ENCODE measurements at places on chromosomes 1 and 21.
A peak's percentile ranks its signal among the peaks of the same experiment; 100 is the strongest.

DNA sequence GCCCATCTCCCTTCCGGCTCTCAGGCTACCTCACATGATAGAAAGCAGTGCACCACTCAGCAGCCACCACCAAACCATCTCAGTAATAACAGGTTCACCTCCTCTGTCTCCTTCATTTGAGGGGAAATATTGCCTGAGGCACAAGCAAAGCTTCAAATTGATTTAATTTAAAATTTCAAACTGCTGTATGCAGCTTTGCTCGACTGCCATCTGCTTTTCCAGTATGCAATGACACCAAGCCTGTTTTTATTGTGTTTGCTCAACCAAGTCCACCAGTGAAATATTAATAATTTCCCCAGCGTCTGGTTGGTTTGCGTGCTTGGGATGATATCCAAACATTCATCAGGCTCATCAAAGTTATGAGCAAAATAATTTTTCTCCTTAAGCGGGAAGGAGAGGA is 552.4 kb upstream of the DAB1 start:
- no peak for DNase-seq

- no peak for DNase-seq
These were observed 30.9 kb upstream of the FCRL4 start for GRCh38 chr1:157628773-157629172.

GRCh38 chr1:175192630-175193526 is at the start of gene KIAA0040:
Gene KIAA0040 (minus strand): TSS chr1:175192776. CDS start chr1:175161013, 31,763 bp downstream.
- DNase-seq = peak; percentile 49

- no peak for DNase-seq
These were observed 98.1 kb downstream of the TGFB2 start for GRCh38 chr1:218443255-218443654.

- no peak for DNase-seq
These were observed 79.5 kb downstream of the NR5A2 start for GRCh38 chr1:200107004-200107470.

- DNase-seq = peak; percentile 24
These were observed 38.1 kb downstream of the TRIM62 start for GRCh38 chr1:33143698-33144097.

DNA sequence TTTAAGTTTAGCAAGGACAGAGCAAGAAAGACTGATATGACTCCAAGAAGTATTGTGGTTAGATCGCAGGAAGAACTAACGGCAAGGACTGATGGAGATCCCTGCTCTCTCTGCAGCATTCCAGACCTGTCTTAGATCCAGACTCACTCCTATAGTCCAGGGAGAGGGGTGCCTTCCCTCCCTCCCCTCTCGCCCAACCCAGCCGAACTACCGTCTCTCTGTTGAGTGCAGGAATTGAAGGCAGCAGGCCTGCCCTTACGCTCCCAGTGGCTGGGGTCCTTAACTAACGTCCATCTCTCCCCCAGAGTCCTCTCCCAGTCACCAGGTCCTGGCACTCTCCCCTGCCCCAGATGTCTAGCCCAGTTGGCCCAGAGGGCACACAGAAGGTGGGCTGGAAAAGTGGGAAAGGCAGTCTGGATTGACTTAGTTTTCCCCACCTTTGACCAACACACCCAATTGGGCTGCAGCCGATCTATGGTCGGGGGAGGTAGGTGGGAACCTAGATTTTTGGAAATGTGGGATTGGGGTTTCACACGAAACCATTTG is 1.1 kb downstream of the CRABP2 start:
- DNase-seq = no peak

DNA sequence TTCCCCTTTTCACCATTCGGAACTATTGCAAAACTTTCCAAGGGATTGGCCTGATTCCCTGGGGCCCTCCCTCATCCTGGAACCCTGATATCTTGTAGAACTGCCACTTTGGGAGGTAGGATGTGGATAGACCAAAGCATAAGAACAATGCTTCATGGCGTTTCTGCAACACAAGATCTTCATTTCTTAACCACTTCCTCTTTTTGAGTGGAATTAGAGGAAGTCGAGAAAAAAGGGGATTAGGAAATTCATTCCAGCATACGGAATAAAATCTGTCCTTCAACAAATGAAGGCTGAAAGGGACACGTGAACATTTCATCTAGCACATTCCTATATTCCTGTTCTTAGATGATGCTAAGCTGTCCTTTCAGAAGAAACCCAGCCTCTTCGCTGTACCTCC is 149.3 kb downstream of the HUNK start:
- no peak for DNase-seq

DNA sequence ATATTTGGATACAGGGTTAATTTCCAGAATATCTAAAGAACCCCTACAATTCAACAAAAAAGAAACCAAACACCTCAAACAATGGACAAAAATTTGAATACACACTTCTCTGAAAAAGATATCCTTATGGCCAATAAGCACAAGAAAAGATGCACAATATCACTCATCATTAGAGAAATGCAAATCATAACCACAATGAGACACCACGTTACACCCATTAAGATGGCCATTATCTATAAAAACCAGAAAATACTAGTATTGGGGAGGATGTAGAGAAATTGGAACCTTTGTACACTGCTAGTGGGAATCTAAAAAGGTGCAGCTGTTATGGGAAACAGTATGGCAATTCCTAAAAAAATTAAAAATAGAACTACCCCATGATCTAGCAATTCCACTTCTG is 4.9 kb downstream of the ADAM30 start:
- no peak for DNase-seq

GRCh38 chr1:76351655-76352054 is 277.1 kb downstream of the ST6GALNAC3 start:
- DNase-seq = no peak

- no peak for DNase-seq
These were observed 108.1 kb downstream of the C1orf21 start for GRCh38 chr1:184494929-184495328.

DNA sequence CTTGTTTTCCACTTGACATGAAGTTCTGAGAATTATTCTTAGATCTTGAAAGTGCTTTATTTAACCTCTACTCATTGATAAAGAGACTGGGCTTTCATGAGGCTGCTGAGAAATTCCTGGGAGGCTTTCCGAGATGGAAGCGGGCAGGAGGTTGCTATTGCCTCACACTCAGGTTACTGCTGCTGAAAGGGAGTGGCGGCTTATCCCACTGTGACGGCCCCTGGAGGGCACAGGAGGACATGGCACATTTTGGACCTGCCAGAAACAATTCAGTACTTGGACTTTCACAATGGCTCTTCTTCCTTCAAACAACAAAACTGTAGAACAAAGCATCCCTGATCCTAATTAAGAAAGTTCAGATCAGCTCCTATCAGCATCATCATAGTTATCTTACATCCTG is 16.2 kb upstream of the MARK1 start:
- no peak for DNase-seq

DNA sequence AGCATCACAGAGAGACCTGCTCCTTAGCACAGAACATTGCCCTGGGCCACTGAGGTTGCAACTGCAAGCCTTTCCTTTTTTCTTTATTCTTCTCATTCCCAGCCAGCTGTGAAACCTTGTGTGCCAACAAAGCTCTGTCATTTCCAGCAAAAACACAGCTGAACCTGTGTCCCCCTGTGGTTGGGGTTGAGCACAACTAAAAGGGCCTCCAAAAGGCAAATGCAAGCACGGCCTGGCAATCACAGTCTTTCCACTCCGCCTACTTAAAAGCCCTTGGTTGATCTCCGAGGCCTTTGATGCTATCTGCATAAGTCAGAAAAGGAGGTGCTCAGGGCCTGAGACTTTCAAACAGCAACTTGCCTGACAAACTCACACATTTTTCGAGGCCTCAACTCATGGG is 32.7 kb downstream of the SUSD4 start:
- no peak for DNase-seq

DNA sequence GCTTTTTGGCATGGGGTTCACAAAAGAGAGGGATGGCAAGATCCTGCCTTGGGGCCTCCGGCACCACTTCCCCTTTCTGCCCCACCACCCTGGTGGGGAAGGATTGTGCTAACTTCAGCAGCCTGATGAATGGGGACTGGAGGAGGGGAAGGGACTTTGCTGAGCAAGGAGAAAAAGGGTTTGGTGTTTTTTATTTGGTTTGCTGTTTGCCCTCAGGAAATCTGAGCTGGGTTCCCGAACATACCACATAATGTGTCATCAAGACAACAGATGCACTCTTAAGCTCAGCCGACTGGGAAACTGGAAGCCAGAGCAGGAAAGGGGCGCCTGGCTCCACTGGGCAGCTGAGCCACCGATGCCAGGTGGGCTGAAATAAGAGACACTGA is 19.8 kb downstream of the OLFML2B start:
- peak; percentile 80 for DNase-seq

DNA sequence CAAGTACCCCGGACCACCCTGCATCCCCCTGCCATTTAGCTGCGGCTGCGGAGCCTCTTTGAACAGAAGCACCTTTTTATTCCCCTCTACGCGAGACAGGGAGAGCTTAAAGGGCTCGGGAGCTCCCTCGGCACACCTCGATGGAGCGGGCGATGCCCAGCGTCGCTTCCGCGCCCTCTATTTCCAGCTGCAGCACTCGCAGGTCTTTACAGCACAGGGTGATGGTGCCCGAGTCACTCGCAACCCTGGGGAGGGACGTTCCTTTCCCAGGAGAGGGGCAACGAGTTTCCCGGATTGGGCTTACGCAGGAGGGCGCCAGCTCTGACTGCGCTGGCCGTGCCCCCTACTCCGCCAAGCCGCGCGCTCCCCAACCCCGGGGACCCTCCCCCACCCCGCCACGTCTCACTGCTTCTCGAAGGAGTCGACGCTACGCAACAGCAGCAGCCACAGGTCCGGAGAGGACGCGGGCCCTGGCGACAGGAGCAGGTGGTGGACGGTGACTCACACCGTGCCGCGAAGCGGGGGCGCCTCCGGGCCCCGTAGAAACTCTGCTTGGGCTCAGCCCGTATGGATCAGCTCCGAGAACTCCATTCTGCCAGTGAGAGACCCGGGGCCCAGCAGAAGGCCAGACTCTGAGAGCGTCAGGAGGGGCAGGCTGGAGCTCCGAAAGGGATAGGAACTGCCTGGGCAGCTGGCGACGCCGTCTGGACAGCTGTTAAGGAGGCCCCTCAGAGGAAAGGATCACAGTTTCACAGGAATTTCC is 5.8 kb upstream of the FAM167B start:
- DNase-seq = peak; percentile 78

DNA sequence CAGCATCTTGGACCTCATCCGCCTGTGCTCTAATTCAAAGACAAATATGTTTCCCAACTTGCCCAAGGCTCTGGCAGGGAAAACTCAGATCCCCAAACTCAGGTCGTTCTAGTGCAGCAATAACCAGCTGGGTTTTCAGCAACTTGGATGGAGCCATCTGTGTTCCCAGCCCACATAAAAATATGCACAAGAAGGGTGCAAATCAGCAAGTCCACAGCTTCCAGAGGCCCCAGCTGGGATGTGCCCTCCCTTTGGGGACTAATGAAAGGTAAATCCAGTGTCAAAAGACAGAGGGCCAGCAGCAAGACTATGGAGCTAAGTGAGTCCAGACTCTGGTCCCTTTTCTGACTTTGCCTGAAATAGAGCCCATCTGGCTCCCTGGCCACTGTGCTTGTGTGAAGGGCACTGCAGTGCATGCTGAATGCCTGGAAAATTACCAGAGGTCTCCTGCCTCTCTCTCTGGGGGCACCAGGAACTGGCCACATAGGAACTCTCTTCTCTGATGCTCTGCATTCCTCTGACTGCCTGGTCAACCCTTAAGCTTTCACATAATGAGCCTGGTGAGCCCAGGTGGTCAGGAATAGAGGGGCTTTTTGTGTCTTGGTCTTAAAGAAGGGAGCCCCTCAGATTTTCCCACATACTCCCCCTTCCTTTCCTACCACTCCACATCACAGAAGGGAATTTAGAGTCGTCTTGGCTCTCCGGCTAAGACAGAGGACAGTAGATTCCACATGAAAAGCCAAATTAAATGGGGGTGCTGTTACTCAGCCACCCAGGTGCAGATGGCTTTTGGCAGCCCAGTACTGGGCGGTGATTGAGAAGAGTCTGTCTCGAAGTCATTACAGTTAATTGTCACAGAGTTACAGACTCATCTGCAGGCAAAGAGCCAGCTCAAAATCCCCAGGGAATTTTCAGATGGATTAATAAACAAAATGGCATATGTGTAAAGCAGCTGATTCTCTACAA is 88.1 kb upstream of the C1orf21 start:
- peak; percentile 22 for DNase-seq

DNA sequence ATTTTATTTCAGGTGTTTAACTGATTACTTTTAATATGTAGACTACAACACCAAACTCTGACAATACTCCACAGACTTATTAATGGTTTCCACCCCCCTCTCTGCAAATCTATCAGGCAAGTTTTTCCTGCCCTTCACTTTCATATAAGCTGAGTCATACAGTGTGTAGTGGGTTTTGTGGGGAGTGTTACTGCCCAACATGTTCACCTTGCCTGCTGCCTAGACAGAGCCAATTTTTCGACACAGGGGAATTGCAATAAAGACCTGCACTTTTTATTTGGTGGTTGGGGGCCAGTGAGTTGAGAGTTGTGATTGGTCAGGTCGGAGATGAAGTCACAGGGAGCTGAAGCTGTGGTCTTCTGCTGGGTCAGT is 119.7 kb downstream of the PPIAL4G start:
- DNase-seq = no peak

DNA sequence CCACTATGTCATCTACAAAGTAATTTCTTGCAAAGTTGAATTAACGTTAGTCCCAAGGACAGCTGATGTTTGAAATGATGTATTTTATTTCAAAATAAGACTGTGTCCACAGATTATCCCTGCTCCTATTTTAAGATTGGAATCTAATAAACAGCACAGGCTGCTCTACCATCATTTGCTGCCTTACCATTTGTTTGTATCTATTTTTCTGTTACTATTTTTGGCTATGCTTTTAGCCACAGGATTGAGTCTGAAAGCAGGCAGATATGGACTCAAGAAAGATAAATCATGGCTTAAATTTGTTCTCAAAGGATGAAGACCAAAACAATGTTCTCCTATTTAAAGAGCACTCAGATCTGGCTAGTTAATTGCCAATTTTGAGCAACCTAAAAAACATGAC is 105.3 kb downstream of the RGS2 start:
- no peak for DNase-seq

GRCh38 chr1:94039514-94039870 is 81.5 kb downstream of the ABCA4 start:
- peak; percentile 68 for DNase-seq

GRCh38 chr1:25549273-25550154 is 6.1 kb downstream of the LDLRAP1 start:
- DNase-seq = no peak

GRCh38 chr1:81681601-81682266 is 119.0 kb upstream of the ADGRL2 start:
- DNase-seq = no peak

- no peak for DNase-seq
These were observed 5.9 kb downstream of the KRTAP10-1 start for GRCh38 chr21:44533891-44534627.

Data from GM03348 (cell line).